ENCODE measurements at places on chromosomes 13 and 19.

GRCh38 chr19:13226983-13227382, 76.8 kb downstream of the IER2 start:
- no peak for DNase-seq

- DNase-seq: no peak
These were observed 66.4 kb downstream of the KLF12 start for GRCh38 chr13:74067818-74068217.

DNA sequence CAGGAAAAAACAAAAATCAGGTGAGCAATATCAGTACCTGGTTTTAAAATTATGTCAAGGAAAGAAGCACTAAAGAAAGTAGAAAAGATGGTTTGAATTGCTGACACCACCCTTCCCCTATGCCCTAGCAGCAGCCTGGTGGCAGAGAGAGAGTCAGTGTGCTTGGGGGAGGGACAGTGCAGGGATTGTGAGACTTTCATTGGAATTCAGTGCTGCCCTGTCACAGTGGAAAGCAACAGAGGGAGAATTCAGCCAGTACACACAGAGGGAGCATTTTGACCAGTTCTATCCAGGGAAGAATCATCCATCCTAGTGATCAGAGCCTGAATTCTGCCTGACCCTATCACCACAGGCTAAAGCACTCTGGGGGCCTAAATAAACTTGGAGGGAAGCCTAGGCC, 222.4 kb upstream of the PCDH17 start:
- no peak for DNase-seq

GRCh38 chr13:62931853-62932252, 1516.2 kb upstream of the PCDH20 start:
- no peak for DNase-seq

DNA sequence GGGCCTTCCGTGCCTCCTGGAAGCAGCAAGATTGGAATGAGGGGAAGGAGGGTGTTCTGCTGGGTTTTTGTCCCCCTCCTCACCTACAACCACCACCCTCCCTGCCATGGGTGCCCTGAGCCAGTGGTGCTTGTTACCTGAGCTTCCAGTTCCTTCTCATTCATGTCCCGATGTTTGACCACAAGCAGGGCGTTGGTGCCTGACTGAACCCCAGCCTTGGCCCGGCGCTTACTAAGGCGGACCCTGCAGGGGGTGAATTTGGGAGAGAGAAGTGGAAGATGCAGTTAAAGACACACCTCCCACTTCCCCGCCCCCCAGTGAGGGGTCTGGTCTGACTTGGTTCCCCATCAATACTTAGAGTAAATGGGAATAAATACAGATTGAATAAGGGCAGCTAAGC, 4.3 kb downstream of the PAF1 start:
- no peak for DNase-seq

DNA sequence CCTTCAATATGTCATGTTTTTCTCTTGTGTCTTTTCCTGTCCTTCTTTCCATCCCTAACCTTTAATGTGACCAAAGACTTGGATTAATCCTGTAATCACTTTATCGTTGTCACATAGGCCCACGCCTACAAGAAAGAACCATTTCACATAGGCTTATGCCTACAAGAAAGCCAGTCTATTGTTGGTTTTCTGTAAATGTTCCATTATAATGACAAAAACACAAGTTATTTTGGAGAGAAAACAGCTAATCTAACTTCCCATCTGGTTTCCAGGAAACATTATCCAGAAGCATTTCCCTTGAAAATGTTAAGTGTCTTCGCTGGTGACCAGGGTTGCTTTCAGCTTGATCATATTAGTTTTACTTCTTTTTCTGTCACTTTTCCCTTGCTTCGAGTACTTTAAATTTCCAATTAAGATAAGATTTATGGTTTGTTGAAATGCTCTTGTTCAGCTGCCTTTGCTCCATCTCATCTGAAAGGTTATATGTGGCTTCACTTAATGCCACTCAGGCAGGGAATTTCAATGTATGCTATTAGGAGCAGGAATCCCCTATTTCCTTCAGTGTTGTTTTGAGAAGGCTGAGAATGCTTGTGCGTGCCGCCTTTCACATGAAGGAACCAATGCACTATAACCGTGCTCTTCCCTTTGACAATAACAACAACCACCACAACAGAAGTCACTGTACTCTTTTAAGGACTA, 708.2 kb downstream of the EFNB2 start:
- DNase-seq: no peak

DNA sequence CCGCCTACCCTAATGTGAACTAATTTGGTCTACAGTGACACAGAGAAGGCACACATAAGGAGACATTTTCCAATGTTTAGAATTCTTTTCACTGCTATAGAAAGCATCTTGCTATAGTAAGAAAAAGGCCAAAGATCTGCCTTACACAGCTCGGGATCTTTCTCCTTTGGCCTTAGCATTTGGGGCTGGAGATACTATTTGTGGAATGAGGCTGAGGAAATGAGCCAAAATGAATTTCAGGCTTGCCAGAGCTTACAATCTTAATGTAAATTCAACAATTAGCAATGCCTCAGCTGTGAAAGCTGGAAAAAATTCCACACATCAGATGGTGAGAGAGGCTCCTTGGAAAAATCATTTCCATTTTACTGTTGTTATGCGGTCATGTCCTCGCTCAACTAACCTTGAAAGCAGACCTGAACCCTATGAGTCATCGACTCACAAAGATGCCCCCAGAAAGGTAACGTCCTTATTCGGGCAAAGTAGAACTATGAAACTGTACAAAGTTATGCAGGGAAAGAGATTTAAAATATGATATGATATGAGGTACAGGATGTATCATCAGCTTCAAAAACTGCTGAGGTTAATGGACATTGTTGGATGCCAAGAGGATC, 324.5 kb upstream of the NBEA start:
- DNase-seq: no peak

DNA sequence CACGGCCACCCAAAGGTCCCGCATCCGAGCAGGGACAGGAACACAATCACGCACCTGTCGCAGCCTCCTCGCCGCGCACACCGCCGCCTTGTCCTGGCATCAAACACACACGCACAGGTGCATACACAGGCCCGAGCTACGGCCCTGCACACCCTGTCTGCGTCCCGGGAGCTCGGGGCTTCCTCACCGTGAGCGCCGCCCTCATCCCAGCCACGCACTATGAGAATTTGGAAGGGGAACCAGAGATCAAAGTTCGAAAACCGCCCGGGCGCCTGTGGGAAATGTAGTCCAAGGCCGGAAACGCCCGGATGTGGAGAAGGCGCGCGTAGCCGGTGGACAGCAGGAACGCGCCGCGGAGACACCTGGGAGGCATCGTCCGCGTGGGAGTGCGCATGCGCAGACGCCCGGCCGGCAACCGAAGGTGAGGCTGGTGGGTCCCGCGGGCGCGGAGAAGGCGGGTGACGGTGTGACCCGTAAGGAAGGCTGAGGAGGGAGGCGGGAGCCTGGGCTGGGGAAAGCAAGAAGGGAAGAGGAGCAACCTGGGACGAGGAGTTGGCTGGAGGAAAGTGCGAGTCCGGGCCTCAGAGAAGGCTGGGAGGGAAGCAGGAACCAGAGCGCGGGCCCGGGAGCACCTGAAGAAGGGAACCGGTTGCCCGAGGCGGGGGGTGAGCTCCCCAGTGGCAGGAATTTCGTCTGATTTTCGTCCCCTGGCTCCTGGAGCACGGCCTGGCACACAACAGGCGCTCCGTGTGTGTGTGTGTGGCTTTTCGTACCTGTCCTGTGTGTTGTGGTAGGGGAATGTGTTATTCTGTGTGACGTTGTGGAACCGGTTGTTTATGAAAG, at the start of gene ZNF567:
TSS of gene ZNF567 (plus strand) at position 399 of the 843 bp plus-strand sequence. CDS start 7,256 bp downstream, outside the sequence.
- DNase-seq: peak; percentile 97

- no peak for DNase-seq
These were observed 28.6 kb downstream of the ZNF44 start for GRCh38 chr19:12265921-12266704.

- DNase-seq: no peak
These were observed 43.6 kb downstream of the SIPA1L3 start for GRCh38 chr19:37950471-37951175.

GRCh38 chr13:113495494-113496210, 5.1 kb upstream of the DCUN1D2 start:
- DNase-seq: no peak

GRCh38 chr13:67369895-67370660, 139.9 kb upstream of the PCDH9 start:
- no peak for DNase-seq

GRCh38 chr19:2283835-2284507, 2.0 kb upstream of the PEAK3 start:
- no peak for DNase-seq

DNA sequence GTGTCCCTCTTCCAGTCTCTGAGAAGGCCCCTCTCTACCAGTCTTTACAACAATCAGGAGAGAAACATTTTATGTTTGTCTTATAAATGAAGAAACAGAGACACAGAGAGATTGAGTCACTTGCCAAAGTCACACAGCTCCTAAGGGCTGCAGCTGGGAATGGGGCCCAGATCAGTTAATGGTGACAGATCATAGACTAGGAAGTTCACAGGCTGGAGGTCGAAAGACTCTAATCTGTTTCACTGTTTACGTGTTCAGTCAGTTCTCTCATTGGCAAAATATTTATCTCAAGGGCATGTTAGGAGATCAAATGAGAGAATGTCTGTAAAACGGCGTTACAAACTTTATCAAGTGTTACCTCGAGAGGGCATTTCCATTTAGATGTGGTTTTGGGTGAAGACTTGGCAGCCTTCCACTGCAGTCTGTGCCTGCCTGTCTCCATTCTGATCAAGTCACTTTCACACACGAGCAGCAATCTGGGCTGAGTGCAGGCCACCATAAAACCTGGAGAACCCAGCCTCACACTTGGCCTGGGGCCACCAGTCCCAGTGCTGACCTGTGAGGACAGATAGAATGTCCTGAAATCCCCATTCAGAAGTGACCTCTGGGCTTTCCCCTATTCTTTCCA, 65.1 kb downstream of the SIAH3 start:
- no peak for DNase-seq

- DNase-seq: no peak
These were observed 130.6 kb downstream of the COG6 start for GRCh38 chr13:39786091-39786490.

GRCh38 chr13:97319113-97319720, 97.1 kb downstream of the MBNL2 start:
- no peak for DNase-seq

GRCh38 chr19:32317086-32317485, 28.3 kb upstream of the ZNF507 start:
- no peak for DNase-seq

DNA sequence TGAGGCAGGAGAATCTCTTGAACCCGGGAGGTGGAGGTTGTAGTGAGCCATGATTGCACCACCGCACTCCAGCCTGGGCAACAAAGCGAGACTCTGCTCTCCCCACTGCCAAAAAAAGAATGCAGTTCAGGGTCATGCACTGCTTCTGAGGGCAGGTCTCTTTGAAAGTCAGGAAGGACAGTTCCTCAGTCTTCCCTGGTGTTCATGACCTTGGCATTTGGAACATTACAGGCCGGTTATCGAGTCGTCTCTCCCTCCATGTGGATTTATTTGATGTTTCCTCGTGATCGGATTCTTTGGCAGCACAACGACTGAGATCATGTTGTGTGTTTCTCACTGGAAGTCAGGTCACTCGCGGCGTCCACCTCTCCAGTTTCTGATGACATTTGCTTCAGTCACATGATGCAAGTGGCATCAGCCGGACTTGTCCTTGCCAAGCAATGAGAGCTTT, 17.2 kb downstream of the FGF21 start:
- no peak for DNase-seq

DNA sequence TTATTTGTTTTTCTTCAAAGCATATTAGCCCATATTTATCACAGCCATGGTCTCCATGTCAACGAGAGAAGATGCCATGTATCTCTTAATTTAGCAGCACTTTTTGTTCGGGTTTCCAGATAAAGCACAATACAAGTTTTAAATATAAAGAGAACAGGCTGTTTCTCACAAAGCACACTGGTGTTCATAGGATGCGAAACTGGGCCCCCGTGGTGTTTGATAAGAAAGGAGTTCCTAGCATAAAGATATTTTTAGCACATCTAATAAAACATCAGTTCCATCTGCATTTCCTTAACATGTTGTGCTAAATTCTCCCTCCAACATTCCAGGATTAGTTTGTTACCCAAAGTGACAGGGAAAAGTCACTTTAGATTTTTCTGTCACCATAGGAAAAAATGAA, 72.4 kb upstream of the EDNRB start:
- no peak for DNase-seq
